ENCODE measurements at places on chromosomes 3 and 15.

DNA sequence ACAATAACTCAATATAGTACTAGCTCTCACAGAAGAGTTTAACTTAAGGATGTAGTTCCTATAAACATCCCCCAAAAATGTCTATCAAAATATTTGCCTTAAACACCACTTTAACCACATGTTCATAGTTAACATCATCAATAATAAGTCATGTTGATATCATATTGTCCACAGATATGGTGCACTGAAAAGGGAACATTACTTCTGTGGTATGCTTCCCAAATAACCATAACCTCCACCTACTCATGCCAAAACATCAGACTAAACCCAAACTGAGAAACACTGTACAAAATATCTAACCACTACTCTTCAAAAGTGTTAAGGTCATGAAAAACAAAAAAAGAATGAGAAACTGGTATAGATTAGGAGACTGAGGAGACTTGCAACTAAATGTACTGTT is 32.9 kb downstream of the SLC4A7 start:
- DNase-seq: no peak

DNA sequence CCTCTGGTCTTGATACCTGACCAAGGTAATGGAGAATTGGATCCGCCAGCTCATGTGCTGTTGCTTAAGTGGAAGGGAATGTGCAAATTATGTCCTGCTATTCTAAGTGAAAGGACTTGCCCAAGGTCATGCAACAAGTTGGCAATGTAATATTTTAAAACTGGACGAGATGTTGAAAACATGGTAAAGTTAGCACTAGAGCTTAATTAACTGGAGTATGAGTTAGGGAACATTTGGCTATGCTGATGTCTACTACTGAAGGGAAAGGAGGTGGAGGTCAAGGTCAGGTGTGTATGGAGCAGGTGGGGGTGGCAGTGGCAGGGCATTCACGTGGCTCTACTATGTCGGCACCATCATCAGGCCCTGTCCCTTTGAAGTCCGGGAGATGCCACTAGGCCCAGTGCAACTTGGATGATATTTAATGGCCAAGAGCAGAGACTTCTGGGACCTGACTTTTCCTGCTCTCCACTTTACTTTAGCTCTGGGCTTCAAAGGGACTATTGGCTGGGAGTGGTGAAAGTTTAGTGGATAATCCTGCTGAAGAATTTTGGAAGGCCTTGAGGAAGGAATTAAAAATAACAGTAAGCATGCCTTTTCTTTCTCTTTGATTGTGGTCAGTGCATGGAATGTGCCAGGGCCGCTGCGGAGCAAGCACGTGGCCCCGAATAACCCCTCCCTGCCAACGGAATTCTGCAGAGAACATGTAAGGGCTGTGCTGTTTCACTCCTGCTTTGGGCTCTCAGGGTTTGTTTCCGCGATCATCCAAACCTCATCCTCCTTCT is 14.9 kb downstream of the SMAD3 start:
- DNase-seq: no peak

DNA sequence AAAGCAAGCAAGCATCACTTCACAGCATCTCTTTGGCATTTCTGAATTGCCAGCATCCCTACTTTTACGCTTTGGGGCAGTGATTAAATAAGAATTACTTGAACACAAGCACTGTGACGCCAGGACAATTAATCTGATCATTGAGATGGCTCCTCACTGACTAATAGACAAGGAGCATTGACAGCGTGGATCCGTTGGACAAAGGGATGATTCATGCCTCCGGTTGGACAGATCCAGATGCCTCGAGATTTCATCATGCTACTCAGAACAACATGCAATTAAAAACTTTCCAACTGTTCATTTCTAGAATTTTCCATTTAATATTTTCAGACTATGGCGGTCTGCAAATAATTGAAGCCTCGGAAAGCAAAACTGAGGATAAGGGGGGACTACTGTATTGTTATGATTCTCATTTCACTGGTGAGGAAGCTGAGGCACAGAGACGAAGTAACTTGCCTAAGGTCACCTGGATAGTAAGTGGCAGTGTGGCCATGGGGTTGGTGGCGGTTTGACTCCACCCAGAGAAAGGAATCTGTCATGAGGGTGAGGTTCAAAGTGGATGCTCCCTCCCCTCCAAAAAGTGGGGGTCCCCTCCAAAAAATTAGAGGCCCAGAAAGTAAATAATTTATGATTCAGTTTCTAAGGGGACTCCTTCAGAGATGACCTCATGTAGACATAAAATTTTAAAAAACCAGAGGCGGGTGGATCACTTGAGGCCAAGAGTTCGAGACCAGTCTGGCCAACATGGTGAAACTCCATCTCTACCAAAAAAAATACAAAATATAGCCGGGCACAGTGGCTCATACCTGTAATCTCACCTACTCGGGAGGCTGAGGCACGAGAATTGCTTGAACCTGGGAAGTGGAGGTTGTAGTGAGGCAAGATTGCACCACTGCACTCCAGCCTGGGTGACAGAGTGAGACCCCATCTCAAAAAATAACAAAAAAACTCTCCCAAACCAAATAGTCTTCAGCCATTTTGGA is 12.3 kb upstream of the PGPEP1L start:
- no peak for DNase-seq

- DNase-seq: no peak
These were observed 315.0 kb downstream of the OCA2 start for GRCh38 chr15:27784107-27784506.

DNA sequence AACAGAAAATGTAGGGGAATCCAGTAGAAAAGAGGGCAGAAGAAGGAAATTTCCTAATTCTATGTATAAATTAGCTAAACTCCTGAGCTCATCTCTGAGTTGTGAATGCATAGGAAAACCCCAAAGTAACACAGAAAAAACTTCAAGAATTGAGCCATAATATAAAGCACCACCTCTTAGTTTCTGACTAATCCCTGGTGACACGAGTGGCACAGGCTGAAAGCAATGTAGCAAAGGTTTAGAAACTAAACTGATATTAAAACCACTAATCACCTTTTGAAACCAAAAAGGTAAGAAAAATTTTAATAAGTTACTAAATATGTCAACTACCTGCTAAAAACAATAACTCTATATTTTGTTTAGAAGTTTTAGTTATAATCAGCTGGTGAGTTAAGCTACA is 255.6 kb upstream of the NECTIN3 start:
- no peak for DNase-seq

DNA sequence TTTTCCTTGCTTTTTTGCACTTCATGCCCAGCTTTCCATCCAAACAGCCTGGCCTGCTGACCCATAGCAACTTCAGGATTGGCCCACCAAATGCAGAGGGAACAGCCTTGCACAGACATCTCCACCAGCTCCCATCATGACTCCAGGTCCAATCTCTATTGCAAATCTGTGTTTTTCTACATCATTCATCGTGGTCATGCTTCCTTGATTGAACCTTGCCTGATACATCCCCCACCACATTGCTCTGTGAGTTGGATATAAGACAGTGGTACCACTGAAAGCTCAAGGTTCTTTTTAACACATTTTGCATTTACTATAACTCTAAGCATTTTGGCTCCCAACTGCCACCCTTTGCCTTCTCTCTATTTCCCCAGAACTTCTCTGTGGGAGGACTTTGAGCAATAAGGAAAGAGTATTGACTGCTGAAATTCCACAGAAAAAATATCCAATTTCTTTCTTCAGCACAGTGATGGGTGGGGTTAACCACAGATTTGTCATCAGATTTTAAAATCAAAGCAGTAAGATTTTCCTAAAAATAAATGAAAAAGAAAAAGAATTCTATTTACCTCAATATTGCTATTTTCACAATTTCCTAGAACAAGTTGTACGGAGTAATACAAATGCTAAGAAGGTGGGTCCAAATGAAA is 114.6 kb upstream of the GALNT15 start:
- no peak for DNase-seq

- no peak for DNase-seq
These were observed 13.9 kb upstream of the USP3 start for GRCh38 chr15:63490345-63491034.
